GM12891 (cell line): ENCODE measurements at places on chromosomes 4 and X.

GRCh38 chr4:24557026-24558025, 27.0 kb downstream of the DHX15 start:
- no peak for DNase-seq

DNA sequence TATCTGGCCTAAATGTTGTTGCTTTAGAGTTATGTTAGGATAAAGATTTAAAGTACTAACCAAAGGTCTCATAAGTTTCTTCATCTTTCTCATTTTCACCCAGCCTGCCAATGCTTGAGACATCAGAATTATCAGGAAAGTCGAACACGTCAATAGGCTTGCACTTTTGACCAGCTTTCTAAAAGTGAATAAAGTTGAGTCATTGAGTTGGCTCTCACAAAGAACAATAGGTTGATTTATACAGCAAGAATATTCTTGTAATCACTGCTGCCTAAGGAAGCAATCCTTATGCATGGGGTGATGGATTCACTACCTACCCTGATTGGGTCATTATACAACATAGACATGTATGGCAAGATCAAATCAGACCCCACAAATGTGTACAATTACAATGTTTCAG, 5.0 kb downstream of the CENPU start:
- no peak for DNase-seq

- DNase-seq = no peak
These were observed 96.3 kb downstream of the MAML3 start for GRCh38 chr4:140057701-140058100.

DNA sequence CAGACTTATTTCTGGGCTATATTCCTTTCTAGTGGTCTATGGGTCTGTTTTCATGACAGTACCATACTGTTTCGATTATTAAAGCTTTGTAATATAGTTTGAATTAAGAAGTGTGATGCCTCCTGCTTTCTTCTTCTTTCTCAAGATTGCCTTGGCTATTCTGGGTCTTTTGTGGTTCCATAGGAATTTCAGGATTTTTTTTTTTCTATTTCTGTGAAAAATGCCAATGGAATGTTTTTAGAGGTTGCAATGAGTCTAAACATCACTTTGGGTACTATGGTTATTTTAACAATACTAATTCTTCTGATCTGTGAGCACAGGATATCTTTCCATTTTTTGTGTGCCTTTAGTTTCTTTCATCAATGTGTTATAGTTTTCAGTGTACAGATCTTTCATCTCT, 204.3 kb upstream of the HCCS start:
- DNase-seq = no peak

DNA sequence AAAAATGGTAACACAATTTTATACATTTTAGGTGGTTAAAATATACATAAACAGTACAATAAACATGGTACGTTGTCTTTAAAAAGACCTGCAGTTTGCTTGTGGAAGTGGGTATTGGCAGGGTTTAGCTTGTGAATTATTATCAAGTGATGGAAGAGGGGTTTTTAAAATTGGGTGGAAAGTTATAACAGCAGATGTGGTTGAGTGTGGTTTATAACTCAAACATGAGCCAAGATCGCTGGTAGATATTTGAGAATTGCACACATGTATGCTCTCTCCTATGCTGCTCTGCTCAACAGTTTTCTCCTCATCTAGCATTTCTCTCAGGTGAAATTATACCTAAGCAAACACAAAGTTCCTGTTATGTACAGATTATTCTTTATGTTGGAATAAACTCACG, 14.0 kb downstream of the EPGN start:
- DNase-seq = no peak

- no peak for DNase-seq
These were observed 237.8 kb downstream of the LDB2 start for GRCh38 chr4:16660656-16661055.

GRCh38 chr4:833156-833555, 7.2 kb upstream of the CPLX1 start:
- DNase-seq = no peak

DNA sequence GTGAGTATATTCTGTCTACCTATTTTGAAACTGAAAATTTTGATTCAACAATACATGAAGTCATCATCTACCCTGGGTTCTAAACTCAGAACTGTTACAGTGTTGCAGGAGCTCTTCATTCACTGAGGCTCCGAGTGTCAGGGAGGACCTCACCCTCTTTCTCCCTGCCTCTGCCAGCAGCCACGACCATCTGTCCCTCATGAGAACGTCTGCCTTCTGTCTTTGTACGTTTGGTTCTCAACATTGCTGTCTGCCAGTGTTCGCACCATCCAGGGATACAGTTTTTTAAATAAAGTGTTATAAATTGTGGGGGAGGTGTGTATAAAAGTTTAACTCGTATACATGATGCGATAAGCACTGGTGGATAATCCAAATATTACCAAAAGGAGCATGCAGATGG, 55.5 kb downstream of the TRAPPC11 start:
- no peak for DNase-seq

GRCh38 chr4:172819353-172819752, 349.3 kb upstream of the GALNT7 start:
- DNase-seq = no peak

DNA sequence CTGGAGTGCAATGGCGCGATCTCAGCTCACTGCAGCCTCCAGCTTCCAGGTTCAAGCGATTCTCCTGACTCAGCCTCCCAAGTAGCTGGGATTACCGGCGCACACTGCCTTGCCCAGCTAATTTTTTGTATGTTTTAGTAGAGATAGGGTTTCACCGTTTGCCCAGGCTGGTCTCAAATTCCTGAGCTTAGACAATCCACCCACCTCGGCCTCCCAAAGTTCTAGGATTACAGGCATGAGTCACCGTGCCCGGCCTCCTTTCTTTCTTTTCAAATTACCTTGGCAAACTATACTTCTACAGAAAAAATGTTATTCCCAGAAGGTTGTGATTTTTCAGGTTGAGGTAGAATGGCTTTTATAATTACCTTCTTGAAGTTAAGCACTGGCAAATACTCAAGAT, 321.9 kb upstream of the PRPS2 start:
- no peak for DNase-seq

- DNase-seq = no peak
These were observed 7.4 kb downstream of the ZRSR2 start for GRCh38 chrX:15797707-15798106.

GRCh38 chrX:66193821-66194220, 29.8 kb downstream of the HEPH start:
- DNase-seq = no peak

DNA sequence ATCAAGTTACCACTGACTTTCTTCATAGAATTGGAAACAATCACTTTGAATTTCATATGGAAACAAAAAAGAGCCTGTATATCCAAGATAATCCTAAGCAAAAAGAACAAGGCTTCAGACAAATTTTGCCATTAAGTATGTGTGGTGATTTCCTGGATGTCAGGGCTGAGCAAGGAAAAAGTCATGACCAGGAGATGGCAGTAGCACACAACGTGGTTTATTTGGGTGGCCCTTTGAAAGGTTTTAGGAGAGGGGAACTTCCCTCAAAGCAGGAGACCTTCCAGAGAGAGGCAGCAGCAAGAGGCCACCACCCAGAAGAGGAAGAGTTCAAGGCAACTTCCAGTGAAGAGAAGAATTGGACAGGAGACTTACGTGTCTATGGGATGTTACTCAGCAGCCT, 18.1 kb upstream of the ZXDB start:
- DNase-seq = no peak

- no peak for DNase-seq
These were observed 81.4 kb downstream of the FBXW7 start for GRCh38 chr4:152454398-152455011.

- no peak for DNase-seq
These were observed 132.2 kb upstream of the NDP start for GRCh38 chrX:44105228-44105913.

DNA sequence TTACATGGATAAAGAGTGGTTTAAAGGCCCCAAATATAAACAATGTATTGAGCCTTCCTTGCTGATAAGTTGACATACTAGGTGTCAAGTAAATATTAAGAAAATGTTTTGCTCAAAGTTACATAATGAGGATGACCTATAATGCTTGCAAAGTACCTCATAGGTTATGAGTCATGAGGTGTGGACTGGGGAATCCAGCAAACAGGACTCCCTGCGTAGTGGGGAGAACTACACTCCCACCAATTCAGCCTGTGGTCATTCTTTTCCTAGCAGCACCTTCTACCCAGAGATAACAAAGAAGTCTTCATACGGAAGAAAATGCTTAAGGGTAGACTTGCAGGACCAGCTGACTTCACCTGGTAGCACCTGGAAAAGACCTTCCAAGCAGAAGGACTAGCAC, 418.9 kb upstream of the CPEB2 start:
- no peak for DNase-seq

GRCh38 chrX:39519566-39520301, 578.0 kb downstream of the BCOR start:
- no peak for DNase-seq

DNA sequence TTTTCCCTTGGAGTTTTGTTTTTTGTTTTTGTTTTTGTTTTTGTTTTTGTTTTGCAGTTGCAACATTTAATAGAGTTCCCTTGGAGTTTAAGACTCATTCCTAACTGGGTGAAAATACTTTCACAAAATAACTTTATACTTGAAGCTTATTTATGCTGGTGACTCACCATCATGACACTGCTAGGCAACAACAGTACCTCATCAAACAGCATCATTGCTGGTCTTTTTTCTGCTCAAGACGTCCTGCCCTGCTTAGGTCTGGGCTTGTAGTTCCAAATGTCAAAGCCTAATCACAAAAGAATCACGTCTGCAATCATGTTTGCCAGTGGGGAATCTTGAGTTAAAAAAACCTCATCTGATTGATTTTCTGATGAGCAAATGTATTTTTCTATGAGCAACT, 105.7 kb upstream of the PRPS2 start:
- DNase-seq = no peak

- DNase-seq = no peak
These were observed 389.6 kb upstream of the IGFBP7 start for GRCh38 chr4:57499786-57500185.

DNA sequence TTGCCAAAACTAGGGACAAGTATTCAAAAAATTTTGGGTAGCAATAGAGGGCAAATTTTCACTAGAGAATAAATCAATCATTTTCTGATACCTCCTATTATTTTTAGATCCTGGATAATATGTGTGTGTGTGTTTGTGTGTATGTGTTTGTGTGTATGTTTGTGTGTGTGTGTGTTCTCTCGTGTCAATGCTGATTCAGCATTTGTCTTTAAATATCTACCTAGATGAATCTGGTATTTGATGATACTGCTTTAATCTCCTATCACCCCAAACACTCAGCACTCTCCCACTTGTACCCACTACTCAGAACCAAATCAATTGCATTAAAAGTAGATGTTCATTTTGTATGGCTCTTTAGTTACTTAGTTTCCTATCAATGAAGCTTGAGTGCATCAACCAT, 101.3 kb upstream of the NPFFR2 start:
- no peak for DNase-seq

GRCh38 chrX:134925551-134925950, 65.2 kb upstream of the SMIM10 start:
- no peak for DNase-seq

GRCh38 chr4:7417639-7418038, 17.1 kb downstream of the PSAPL1 start:
- DNase-seq = no peak

DNA sequence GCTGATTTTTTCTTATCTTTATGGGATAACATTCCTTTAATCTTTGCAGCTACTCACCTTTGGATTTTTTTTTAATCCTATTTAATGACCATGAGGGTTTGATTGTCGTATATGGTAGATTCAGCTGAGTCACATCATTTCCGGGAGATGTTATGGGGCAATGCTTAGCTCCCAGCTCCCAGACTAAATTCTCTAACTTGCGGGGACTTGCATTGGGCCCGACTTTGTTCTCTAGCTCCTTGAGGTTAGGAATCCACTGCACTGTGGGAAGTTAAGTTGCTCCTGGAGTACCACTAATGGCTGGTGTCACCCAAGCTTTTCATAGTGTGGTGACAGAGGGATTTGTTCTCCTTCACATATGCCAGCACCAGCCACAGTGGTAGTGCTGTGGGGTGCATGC, 287.4 kb downstream of the TECRL start:
- no peak for DNase-seq

DNA sequence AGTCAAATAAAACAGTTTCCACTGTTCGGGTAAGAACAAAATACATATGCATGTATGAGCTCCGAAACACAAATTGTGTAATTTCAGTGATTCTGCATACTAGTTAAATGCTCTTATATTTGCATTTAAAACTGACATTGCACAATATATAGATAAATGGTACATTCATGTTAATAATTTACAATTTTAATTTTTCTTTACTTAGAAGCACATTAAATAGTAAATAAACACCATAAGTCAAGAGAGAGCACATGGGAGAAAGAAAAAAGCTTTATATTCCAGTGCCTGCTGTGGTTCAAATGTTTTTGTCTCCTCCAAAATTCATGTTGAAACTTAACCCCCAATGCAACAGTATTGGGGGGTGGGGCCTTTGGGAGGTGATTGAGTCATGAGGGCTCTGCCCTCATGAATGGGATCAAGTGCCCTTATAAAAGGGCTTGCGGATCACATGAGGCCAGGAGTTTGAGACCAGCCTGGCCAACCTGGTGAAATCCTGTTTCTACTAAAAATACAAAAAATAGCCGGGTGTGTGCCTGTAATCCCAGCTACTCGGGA, 322.9 kb downstream of the BCOR start:
- DNase-seq = no peak

DNA sequence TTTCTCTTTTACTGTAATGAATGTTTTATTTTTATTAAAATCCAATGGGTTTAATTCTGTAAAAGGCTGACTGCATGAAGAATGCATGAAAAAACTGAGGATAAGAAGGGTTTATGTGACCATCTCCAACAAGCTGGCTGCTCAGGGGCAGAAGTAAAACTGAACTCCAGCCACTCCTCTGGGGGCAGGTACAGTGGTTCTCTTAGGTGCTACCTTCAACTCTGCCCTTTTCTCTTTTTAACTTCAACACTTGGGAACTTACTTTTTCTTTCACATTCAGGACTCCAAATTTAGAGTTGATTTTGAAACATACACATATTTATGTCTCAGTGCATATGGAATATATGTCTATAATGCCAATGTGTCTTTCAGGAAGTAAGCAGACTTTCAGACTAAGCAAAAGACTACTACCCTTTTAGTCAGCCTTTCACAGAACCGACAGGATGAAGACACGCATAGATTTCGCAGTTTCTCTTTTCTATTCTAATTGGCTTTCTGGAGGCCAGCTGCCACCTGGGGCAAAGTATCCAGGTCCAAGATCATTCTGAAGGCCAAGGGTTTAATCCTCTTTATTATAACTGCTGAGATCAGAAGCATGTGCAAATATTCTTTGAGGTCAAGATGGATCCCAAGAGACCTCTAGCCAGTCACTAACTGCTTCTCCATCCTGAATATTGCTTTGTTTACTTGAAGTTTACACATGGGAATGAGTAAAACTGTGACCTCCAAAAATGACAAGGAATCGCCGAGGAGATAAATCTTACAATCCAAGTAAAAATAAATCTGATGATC, 30.7 kb downstream of the HS3ST1 start:
- peak; percentile 32 for DNase-seq

GRCh38 chrX:149198980-149199732, 305.9 kb downstream of the IDS start:
- DNase-seq = no peak

- no peak for DNase-seq
These were observed 22.0 kb downstream of the CT47C1 start for GRCh38 chrX:119094819-119095218.
